ENCODE measurements at places on chromosomes 7 and 10.

GRCh38 chr7:71574153-71574860, 442.4 kb downstream of the GALNT17 start:
- DNase-seq, result no peak

- no peak for DNase-seq
These were observed 34.5 kb downstream of the PPP1R3C start for GRCh38 chr10:91598211-91598977.

GRCh38 chr10:131065673-131066305, 245.7 kb downstream of the TCERG1L start:
- no peak for DNase-seq

- DNase-seq, result no peak
These were observed 479.7 kb downstream of the ATRNL1 start for GRCh38 chr10:115572740-115573455.

GRCh38 chr7:1533547-1534329, 3.2 kb downstream of the MAFK start:
- DNase-seq, result no peak

- no peak for DNase-seq
These were observed 17.7 kb upstream of the ZNRF2 start for GRCh38 chr7:30266686-30267085.

- DNase-seq, result no peak
These were observed 101.9 kb upstream of the NPS start for GRCh38 chr10:127447197-127447596.

GRCh38 chr10:69287181-69287580, 8.9 kb downstream of the HK1 start:
- DNase-seq, result no peak

DNA sequence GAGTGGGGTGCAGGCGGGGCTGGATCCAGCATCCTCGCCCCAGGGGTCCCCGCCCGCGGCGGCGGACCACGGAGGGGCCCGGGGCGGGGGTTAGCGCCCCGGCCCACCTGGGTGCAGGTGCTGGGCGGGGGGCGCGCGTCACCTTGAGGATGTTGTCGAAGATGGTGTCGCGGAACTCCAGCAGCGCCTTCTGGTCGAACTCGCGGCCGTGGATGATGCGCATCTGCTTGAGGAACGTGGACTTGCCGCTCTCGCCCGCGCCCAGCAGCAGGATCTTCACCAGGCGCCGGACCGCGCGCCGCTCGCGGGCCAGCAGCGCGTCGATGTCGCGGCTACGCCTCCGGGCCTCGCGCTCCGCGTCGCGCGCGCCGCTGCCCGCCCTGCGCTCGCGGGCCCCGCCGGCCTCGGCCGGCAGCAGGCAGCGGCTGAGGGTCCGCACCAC, 376 bp downstream of the GNA12 start:
- no peak for DNase-seq

DNA sequence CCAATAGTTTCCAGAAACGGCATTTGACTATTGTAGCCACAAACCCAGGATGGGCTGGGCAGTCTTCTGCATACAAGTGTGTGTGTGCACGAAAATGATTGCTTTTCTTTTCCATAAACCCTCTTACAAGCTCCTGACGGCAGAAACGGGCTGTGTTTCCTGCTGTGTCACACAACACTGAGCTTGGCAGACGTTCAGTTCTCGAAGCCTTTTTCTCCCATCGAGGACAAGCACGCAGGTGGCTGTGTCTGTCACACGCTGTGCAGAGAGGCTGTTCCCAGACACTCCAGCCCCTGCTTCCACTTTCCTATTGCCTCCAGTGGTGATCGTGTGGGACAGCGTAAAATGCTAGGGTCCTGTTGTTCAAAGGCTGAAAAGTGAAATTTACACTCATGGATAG, 32.1 kb downstream of the RBAK start:
- DNase-seq, result no peak

GRCh38 chr7:45598886-45599520, 24.8 kb downstream of the ADCY1 start:
- DNase-seq, result no peak

DNA sequence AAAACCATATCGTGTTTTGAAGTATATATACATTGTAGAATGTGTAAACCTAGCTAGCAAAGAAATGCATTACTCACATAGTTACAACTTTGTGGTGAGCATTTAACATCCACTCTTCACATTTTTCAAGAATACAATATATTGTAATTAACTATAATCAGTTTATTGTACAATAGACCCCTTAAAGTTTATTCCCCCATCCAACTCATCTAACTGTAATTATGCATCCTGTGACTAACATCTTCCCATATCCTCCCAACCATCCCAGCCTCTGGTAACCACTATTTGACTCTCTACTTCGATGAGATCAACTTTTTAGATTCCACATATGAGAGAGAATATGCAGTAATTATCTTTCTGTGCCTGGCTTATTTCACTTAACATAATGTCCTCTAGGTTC, 526.4 kb downstream of the KIF20B start:
- DNase-seq, result no peak

DNA sequence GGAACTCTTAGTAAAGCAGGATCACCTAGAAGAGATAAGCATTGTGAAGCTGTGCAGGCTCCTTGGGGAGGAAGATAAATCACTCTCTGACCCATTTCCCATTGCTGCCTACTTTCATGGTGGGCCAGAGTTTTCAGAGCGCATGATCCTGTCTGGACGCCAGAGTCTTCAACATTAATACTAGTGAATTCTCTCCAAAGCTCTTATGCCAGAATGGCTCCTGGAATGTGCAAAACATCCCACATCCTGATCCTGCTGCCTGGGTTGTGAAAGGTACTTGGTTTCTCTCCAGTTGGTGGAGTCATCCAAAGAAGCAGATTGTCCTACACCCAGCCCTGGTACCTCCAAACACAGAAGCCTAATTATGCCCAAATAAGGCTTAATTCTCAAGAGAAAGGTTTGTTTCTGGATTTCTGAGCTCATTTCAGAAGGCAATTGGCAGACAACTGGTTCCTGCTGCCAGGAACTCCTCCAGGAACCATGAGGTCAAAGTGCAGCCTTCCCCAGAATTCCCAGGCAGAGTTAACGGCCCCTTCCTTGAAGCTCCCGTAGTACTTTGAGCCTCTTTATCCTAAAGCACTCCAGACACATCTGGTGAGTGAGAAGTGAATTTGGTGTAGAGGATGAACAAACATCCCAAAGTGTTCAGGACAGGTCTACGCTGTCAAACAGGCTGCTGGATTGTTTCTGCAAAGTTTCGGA, 495.2 kb downstream of the PLXNA4 start:
- DNase-seq, result no peak

DNA sequence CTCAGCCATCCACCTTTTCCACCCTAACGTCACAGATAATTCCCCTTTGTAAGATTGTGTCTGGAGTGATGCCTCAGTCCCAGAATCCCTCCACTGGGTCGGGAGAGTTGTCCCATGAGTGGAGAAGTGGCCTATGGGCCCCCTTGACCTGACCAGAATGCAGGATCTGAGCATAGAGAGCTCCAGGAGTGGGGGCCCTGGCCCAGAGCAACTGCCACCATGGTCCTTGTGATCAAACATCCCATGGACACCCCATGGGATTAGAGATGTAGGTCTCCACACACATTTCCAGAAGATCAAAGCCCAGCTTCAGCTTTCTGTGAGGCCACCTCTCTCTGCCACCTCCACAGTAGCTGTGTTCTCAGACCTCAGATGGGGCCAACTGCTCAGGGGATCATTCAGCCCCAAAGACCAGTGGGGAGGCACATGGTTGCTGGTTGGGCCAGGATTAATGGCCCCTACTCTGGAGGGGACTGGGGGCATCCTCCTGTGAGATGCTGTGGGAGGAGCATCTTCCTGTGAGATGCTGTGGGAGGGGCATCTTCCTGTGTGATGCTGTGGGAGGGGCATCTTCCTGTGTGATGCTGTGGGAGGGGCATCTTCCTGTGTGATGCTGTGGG, 28.5 kb upstream of the DPYSL4 start:
- no peak for DNase-seq

GRCh38 chr10:124576526-124577420, 115.2 kb downstream of the LHPP start:
- DNase-seq, result no peak

DNA sequence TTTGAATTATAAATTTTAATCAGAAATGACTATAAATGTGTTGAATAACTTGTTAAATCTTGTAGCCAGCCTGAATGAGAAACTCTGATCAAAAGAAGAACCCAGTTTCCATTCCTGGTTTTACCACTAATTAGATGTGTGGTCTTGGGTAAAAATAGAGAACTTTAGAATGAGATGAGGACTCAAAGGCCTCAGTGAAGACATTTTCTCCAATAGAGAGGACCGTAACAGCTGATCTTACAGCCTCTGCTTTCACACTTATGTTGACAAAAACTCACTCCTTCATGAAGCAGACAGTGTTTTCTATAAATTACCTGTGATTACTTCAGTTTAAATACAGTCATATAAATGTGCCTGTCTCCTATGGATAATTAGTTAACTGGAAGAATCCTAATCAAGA, 200.1 kb upstream of the MEOX2 start:
- no peak for DNase-seq

GRCh38 chr7:29332875-29333855, 138.6 kb downstream of the CHN2 start:
- no peak for DNase-seq

DNA sequence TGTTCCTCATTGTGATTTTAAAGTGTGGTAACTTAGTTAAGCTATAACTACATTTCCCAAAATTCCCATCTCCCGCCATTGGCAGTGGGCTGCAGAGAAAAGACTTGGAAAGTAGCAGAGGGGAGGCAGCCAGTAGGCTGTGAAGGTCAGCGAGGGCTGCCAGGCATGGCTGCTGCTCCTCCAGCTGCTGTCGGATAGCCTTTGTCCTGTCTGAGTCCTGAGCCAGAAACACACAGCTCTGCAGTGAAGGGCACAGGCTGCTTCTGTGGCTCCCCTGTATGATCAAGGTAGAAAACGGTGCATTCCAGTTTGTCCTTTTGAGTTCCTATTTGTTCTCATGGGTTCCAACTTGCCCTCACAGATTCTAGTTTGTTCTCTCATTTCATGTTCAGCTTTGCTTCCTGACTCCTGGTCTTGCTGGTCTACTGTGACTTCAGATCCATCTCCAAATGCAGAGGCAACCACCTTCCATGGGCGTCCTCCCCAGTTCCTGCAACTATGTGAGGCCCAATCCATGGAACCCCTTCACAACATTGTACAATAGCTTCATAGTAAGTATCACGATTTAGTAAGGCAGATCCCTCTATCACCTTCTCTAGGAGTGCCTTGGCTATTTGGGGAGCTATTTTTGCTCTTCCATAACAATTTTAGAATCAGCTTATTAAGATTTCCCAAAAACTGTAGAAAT, 31.7 kb downstream of the SYPL1 start:
- DNase-seq, result no peak

- DNase-seq, result no peak
These were observed 47.0 kb downstream of the PFKFB3 start for GRCh38 chr10:6249698-6250097.

DNA sequence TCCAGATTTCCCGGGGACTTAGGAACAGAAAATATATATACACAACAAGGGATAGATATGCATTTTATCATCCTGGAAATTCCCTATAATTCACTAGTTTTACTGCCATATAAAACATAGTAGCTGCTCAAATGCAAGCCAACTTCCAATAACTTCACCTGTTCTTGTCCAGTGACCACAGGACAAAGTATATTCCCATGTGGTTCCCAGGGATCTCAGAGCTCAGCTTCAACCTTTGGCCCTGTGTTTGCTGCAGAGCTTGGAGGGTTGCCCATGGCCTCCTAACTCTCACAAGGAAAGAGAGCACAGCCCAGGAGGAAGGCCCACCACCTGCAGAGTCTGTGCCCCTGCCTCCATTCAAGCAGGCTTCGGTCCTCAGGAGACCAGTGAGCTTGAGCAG, 4.5 kb upstream of the DRGX start:
- DNase-seq, result no peak

GRCh38 chr10:79159141-79159651, 90.4 kb downstream of the ZMIZ1 start:
- no peak for DNase-seq

GRCh38 chr10:132383101-132383500, 13.9 kb upstream of the PWWP2B start:
- DNase-seq, result no peak

DNA sequence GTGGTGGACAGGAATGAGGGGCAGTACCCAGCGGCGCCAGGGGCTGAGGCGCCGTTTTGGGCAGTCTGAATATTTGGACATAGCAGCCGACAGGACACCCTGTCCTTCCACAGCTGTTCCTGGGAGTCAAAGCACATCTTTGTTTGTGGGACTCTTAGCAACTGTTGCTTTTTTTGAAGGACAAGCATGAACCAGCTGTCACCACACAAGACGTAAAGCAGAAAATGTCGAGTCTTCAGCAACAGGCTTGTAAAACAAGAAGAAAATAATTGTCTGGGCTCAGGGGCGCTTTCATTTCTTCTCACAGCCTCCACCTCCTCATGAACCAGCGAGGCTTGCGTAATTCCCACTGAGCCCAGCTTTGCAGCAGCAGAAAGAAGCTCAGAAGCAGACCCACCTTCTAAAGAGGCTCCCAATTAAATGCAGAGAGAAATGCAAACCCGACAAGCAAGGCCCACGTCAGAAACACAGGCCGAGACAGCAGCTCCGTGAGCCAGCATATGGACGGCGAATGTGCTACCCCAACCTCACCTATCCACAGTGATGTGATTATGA, 68.9 kb upstream of the DNAAF5 start:
- no peak for DNase-seq

DNA sequence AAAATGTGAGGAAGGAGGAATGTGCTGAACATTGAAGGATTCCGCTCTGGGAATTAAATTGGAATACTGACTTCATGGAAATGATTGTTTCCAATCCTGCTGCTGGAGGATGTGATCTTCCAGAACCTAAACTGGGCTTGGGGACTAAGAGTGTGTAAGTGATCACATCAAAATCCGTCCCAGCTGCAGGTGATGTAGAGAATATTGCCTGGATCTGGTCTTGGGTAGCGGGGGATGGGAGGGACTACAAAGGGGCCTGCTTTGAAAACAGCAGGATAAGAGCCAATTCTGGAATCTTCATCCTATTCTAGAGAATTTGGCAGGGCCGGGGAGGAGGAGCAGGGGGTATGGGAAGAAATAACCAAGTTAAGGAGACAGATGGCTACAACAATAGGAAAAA, 552.2 kb upstream of the FZD8 start:
- no peak for DNase-seq

DNA sequence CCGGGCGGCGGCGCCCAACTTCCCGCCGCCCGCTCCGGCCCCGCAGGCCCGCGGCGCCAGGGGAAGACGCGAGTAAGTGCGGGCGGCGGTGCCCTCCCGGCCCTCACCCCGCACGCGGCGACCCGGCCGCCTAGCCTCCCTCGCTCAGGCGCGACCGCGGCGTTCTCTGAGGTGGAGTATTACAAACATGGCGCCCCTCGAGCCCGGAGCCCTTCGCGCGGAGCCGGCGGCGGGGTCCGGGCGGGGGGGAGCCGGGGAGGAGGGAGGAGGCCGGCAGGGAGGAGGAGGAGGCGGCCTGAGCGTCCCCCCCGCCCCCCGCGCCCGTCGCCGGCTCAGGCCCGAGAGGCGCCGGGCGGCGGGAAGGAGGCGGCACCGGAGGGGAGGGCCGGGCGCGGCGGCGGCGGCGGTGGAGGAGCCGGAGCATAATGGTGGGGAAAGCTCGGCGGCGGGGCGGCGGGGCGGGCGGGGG, at the start of gene ZMYND11:
Gene ZMYND11 (plus strand): TSS at position 324 of the 469 bp plus-strand sequence. CDS start 44,558 bp downstream, outside the sequence.
- DNase-seq, result peak; percentile 32

GRCh38 chr10:31694929-31695837, 233.4 kb downstream of the ARHGAP12 start:
- DNase-seq, result no peak

- no peak for DNase-seq
These were observed 284.4 kb downstream of the CRPPA start for GRCh38 chr7:16136896-16137295.
